ENCODE measurements at places on chromosomes 5 and 9.

GRCh38 chr5:75468593-75468992, 42.8 kb downstream of the CERT1 start:
- no peak for DNase-seq

GRCh38 chr5:58016358-58016757, 443.5 kb downstream of the PLK2 start:
- DNase-seq, result no peak

GRCh38 chr5:87278590-87279100, 11.0 kb downstream of the RASA1 start:
- DNase-seq, result no peak

- DNase-seq, result peak; percentile 46
These were observed 530.3 kb downstream of the RASEF start for GRCh38 chr9:82532504-82533180.

GRCh38 chr9:15211815-15212495, 95.1 kb downstream of the TTC39B start:
- DNase-seq, result no peak

Data from NCI-H1417 treated with DMSO at 0.1 percent for 48 hours (cell line).